ENCODE measurements at places on chromosomes 13 and 19.

- peak; percentile 38 for DNase-seq
These were observed 5.7 kb downstream of the REX1BD start for GRCh38 chr19:18594096-18594823.

DNA sequence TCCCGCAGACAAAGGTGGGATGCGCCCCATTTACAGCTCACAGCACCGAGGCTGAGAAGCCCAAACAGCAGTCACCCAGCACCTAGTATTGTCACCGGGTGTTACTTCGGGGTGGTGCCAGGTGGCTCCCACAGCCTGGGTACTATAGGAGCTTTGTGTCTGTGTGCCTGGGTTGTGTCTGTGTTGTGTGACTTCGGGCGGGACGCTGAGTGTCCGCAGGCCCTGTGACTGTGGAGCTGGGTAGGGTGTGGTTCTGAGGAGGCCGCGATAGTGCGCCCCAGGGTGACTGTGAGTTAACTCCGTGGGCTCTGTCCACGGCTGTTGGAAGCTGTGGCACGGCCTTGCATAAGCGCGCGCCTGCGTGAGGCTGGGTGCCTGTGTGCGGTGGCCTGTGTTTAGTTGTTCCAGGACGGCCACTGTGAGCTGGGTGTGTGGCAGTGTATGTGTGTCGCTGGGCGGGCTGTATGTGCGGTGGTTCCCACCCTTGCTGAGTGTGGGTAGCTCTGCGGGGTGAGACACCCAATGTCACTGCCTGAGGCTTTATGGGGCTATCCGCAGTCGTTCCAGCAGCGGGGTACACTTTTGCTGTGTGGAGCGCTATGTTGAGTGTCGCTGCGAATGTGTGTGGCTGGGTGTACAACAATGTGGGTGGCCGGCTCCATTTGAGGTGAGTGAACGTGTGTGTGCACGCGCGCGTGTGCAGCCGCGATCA, 559 bp upstream of the SSBP4 start:
- DNase-seq: peak; percentile 6

DNA sequence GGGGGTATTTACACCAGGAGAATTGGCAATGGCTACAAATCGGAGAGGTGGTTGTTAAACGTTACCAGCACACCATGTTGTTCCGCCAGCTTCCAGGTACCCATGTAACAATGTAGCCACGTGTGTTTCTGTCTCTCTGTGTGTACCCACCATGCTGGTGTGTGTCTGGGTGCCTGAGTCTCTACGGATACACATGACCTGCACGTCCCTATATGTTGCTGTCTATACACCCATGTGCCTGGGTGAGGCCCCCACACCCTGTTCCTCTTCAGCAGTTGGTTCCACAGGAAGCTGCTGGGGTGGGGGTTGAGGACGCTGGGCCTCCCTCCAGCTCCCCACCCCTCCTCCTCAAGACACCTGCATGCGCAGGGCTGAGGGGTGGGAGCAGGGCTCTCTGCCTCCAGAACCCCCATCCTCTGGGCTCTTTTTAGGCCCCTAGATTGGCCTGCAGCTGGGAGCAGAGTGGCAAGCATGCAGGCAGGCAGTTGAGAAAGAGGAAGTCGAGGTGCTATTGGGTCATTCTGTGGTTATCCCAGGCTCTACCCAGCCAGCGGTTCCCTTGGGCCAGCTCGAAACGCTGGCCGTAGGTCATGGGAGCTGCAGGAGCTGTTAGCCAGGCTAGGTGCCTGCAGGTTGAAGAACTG, at the start of gene ARHGEF18:
Gene ARHGEF18, plus strand, starts transcription at position 351 of the 644 bp plus-strand sequence. CDS start 13,954 bp downstream, outside the sequence.
- no peak for DNase-seq

- no peak for DNase-seq
These were observed 50.2 kb downstream of the LRCH1 start for GRCh38 chr13:46603165-46603603.

Data from NCI-H748 treated with DMSO at 0.1 percent for 48 hours (cell line).